ENCODE measurements at places on chromosomes 3 and 15. TPM values are rescaled to one million over a fixed set of nuclear protein-coding genes. Genes with fewer than 3 reads are reported as not detected.

The ERICH6 gene
- not detected for total RNA-seq

The CRYGS gene
- not detected for total RNA-seq

The EPHA6 gene
- 1.2 TPM for total RNA-seq

The ZIC1 gene
- not detected for total RNA-seq

The DIPK2A gene
- 26.5 TPM for total RNA-seq

The LIPC gene
- total RNA-seq: not detected

The CGGBP1 gene
- 53.3 TPM for total RNA-seq

The SYNM gene
- total RNA-seq: 62.6 TPM

The CFAP44 gene
- total RNA-seq: 8.1 TPM

The GABRR3 gene
- total RNA-seq: not detected

The UBAP1L gene
- total RNA-seq: 5.4 TPM
